Hepatocyte (in vitro differentiated cells): ENCODE measurements at places on chromosomes 5 and 9. TPM values are rescaled to one million over a fixed set of nuclear protein-coding genes. Genes with fewer than 3 reads are reported as not detected.

AQP7 gene
- 8.5 and 11.2 TPM in 2 replicates for total RNA-seq

MELK gene
- 11.0 and 12.5 TPM in 2 replicates for total RNA-seq

- no peaks in the 10 kb centered on the region for H3K4me1 ChIP-seq
- H3K27me3 ChIP-seq: no peaks in the 10 kb centered on the region
- no peak for DNase-seq
- H3K4me3 ChIP-seq: no peak overlapping the region
Observed at GRCh38 chr9:93280661-93281259, 96.8 kb downstream of the WNK2 start.

SLC27A4 gene
- 16.1 and 23.4 TPM in 2 replicates for total RNA-seq

DNA sequence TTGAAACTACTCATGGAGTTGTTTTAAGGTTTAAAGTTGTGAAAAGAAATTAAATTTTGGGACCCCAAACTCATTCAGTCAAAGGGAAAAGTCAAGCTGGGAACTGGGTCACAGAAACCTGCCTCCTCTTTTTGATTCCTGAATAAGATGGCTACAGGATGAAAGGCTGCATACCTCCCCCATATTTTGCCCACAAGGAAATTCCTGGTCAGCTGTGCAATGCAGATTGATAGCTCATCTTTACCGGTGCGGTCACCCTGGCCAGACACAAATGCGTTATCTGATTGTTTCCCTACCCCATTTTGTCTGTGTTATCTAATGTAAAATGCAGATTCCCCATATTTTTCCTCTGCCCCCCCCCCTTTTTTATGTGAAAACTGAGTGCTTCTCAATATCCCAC, 1.3 kb downstream of the HAVCR2 start:
- no peaks in the 10 kb centered on the region for H3K27me3 ChIP-seq
- H3K4me3 ChIP-seq: no peak overlapping the region
- DNase-seq: no peak
- no peaks in the 10 kb centered on the region for H3K4me1 ChIP-seq

DNA sequence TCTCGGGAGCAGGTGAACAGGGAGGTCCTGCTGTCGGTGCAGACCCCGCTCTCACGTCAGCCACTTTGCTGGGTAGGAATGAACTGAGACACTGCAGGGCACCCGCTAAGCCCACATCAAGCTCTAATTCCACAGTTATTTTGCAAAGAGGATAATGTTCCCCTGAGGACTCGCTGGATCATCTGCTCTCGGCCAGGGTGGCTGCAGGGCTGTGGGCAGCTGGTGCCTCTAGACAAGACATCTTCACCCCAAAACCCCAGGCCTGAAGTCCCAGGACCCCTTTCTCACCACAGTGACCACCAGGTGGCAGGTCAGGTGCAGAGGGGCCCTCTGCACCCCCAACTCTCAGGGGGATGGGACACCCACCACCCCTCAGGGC, 135.1 kb upstream of the PPP1R26 start:
- peaks cover 8% of the 10 kb centered on the region for H3K4me1 ChIP-seq
- no peak overlapping the region for H3K27ac ChIP-seq
- H3K36me3 ChIP-seq: no peaks in the 10 kb centered on the region
- DNase-seq: no peak

DNA sequence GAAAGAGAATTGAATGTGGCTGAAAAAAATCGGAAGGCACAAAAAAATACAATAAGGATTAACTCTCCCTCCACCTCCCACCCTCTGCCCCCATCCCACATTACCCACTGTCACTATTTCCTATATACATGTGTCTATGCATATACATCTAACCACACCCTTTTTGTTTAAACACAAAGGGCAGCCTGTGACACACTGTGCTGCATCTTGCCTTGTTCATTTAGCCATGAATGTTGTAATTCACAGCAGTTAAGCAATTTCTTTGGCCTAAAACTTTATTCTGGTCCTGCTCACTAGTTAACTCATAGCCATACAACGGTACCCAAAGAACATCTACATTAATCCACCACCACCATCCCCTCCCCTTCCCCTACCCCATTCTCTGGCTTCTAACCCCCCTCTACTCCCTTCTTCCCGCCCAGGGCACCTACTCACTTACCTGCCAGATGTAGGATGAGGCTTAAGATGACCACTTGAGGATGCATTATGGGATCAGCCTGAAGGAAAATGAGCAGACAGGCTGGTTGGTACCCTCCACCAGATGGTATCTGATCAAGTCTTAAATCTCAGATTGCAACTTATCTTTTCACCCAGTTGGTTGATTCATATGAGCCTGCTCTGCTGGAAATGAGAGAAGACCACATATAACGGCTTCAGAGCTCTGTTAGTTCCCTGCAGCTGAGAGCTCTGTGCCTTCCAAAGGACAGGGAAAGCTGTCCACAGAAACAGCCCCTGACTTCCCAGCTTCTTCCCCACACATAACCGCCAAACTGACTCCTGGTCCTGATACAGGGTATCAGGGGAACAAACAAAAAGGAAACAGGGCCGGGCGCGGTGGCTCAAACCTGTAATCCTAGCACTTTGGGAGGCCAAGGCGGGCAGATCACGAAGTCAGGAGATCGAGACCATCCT, 1.2 kb downstream of the HAVCR1 start:
- no peak overlapping the region for H3K4me3 ChIP-seq
- no peaks in the 10 kb centered on the region for H3K36me3 ChIP-seq
- peak overlapping the region; percentile 80 for H3K27ac ChIP-seq
- no peak for DNase-seq
- H3K27me3 ChIP-seq: no peaks in the 10 kb centered on the region

DNA sequence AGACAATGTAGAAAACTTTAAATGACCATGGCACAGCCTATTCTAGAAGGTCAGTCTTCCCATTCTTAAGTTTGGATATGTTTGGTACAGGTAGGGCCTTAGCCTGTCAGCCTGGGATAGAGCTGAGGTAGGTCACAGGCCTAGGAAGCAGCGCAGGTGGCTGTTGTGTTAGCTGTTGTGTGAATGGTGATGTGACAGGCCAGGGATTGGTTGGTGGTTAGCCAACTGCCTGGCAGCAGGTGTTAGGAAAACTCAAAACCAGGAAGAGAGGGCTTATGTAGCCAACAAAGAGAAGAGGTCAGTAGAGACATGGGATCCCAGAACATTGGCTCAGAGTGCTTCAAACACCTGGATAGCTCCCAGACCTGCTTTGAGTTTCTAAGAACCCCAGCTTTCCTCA, 84.2 kb downstream of the FBXO38 start:
- H3K36me3 ChIP-seq: no peaks in the 10 kb centered on the region
- DNase-seq: no peak
- H3K4me1 ChIP-seq: no peaks in the 10 kb centered on the region
- no peaks in the 10 kb centered on the region for H3K27me3 ChIP-seq

PCDHGC5 gene
- 0.92 and 1.1 TPM in 2 replicates for total RNA-seq

- H3K27ac ChIP-seq: peak overlapping the region; percentile 98
- peaks cover 8% of the 10 kb centered on the region for H3K4me1 ChIP-seq
- H3K36me3 ChIP-seq: no peaks in the 10 kb centered on the region
- peak overlapping the region; percentile 88 for H3K4me3 ChIP-seq
Observed at GRCh38 chr5:79612667-79613198, 492 bp downstream of the TENT2 start.

PNPLA7 gene
- 0.56 and 0.77 TPM in 2 replicates for total RNA-seq

OSMR gene
- 17.6 and 19.4 TPM in 2 replicates for total RNA-seq

GRCh38 chr9:2228641-2229040, 213.5 kb downstream of the SMARCA2 start:
- no peak overlapping the region for H3K4me3 ChIP-seq
- no peak for DNase-seq
- H3K27ac ChIP-seq: peak overlapping the region; percentile 56
- no peaks in the 10 kb centered on the region for H3K36me3 ChIP-seq

DNA sequence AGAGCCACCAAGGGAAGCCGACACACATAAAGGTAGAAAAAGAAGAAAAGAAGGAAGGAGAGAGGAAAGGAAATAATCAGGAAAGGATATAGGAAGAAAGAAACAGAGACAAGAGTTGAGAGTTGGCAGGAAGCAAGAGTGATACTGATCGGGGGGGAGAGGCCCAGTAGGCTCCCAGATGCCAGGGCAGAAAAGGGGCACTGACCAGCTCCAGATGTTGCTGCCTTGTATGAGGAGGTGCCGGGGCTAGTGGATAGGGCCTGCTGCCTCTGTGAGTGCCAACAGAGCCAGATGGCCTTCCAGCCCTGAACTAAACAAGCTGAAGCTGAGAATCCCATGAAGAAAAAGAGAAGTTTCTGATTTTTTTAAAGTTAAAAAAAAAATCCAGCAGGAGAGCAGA, 82.0 kb upstream of the TRIM32 start:
- H3K27ac ChIP-seq: no peak overlapping the region
- H3K27me3 ChIP-seq: no peaks in the 10 kb centered on the region
- DNase-seq: no peak
- H3K36me3 ChIP-seq: no peaks in the 10 kb centered on the region
- H3K4me1 ChIP-seq: no peaks in the 10 kb centered on the region

- DNase-seq: no peak
- H3K4me1 ChIP-seq: no peaks in the 10 kb centered on the region
- H3K27ac ChIP-seq: no peak overlapping the region
- no peaks in the 10 kb centered on the region for H3K36me3 ChIP-seq
- no peak overlapping the region for H3K4me3 ChIP-seq
- no peaks in the 10 kb centered on the region for H3K27me3 ChIP-seq
Observed at GRCh38 chr5:138918686-138919085, 43.6 kb upstream of the LRRTM2 start.

GRCh38 chr9:121820286-121821005, 169.0 kb downstream of the DAB2IP start:
- no peak overlapping the region for H3K27ac ChIP-seq
- no peak for DNase-seq
- H3K4me3 ChIP-seq: no peak overlapping the region

GRCh38 chr5:139263536-139263935, 30.0 kb upstream of the MATR3 start:
- peak overlapping the region; percentile 11 for H3K27ac ChIP-seq
- no peaks in the 10 kb centered on the region for H3K4me1 ChIP-seq
- no peak overlapping the region for H3K4me3 ChIP-seq
- no peaks in the 10 kb centered on the region for H3K27me3 ChIP-seq
- H3K36me3 ChIP-seq: no peaks in the 10 kb centered on the region
- no peak for DNase-seq

- peak overlapping the region; percentile 30 for H3K27ac ChIP-seq
- H3K36me3 ChIP-seq: no peaks in the 10 kb centered on the region
- DNase-seq: no peak
- no peaks in the 10 kb centered on the region for H3K4me1 ChIP-seq
- H3K4me3 ChIP-seq: no peak overlapping the region
- H3K27me3 ChIP-seq: no peaks in the 10 kb centered on the region
Observed at GRCh38 chr9:80679916-80680315, 1009.4 kb downstream of the TLE1 start.

ENTR1 gene
- 38.2 and 50.1 TPM in 2 replicates for total RNA-seq

DNA sequence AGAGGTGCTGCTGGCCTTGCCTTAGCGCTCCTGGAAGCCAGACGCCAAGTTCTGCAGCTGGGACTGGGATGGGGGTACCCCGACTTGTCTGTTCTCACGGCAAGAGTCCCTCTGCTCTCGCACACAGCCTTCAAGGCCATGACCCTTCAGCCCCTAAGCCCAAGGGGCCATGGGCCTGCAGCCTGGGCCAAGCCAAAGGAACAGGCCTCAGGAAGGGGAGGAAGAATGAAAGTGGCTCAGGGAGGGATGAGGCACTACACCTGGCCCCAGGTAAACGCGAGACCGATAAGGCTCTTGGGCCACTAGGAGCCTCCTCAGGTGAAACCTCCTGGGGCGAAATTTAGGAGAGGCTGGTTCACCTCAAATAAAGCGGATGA, 3.9 kb downstream of the EBF1 start:
- no peak for DNase-seq
- peaks cover 71% of the 10 kb centered on the region for H3K27me3 ChIP-seq
- no peaks in the 10 kb centered on the region for H3K36me3 ChIP-seq

- no peaks in the 10 kb centered on the region for H3K27me3 ChIP-seq
- no peaks in the 10 kb centered on the region for H3K4me1 ChIP-seq
- no peak overlapping the region for H3K4me3 ChIP-seq
- DNase-seq: no peak
- H3K36me3 ChIP-seq: no peaks in the 10 kb centered on the region
- H3K27ac ChIP-seq: no peak overlapping the region
Observed at GRCh38 chr5:44891116-44891515, 82.4 kb downstream of the MRPS30 start.

DNA sequence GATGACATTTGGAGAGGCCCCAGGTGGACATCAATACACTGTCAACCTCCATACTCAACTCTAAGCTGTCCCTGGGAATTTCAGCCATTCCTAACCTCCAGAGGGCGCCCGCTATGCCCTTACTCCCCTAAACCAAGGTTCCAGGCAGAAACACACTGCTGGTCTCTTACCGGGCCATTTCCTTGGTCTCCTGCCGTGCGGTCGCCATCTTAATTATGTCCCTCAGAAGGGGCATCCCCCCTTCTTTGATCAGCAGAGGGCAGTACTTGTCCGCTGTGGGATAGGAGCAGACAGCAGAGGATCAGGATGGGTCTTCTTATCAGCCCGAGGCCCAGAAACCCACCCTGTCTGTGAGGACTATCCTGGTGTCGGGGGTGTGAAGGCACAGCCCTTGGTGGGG, 9.3 kb upstream of the ZDHHC12 start:
- peak; percentile 90 for DNase-seq
- no peak overlapping the region for H3K4me3 ChIP-seq
- no peaks in the 10 kb centered on the region for H3K27me3 ChIP-seq
- peak overlapping the region; percentile 50 for H3K27ac ChIP-seq
- no peaks in the 10 kb centered on the region for H3K36me3 ChIP-seq

MYMK gene
- total RNA-seq: not detected in 2 replicates

GRCh38 chr5:145811834-145812625, 23.1 kb downstream of the PRELID2 start:
- H3K4me3 ChIP-seq: no peak overlapping the region
- H3K4me1 ChIP-seq: no peaks in the 10 kb centered on the region
- no peaks in the 10 kb centered on the region for H3K27me3 ChIP-seq
- DNase-seq: peak; percentile 41
- no peaks in the 10 kb centered on the region for H3K36me3 ChIP-seq

DNA sequence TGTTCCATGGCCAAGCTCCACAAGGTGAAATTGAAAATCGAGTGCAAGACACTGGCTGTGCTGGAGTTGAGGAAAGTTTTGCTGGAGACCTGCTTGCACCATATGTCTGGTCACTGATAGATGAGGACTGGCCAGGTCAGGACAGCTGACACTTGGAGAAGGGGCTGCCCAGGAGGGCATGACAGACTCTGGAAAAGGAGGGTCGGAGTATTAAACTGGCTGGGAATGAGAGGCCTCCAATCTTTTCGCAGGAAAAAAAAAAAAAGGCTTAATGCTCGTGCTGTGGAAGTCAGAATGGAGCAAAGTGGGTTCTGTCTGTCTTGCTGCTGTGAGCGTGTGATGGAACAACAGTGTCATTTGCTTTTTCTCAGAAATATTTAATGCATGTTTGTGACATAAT, 5.5 kb downstream of the TENT4A start:
- no peak overlapping the region for H3K4me3 ChIP-seq
- DNase-seq: no peak
- no peak overlapping the region for H3K27ac ChIP-seq
- H3K36me3 ChIP-seq: no peaks in the 10 kb centered on the region
